ENCODE measurements at places on chromosomes 3 and 15.

DNA sequence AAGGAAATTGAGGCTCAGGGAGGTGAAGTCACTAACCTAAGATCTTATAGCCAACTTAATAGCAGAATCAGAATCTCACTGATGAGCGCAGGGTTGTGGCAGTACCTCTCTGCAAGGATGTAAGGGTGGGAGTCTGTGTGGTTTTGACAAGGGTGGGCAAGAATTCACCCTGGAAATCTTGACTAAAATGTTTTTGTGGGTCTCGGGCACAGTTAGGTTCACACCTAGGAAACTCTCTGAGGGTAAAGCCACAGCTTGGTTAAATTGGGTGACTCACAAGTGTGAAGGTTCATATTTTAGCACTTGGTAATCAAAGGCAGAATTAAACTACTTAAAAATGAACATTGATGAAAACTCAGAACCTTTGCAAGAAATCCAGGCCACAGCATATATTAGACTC, 178.2 kb upstream of the EOMES start:
- peak; percentile 24 for DNase-seq

DNA sequence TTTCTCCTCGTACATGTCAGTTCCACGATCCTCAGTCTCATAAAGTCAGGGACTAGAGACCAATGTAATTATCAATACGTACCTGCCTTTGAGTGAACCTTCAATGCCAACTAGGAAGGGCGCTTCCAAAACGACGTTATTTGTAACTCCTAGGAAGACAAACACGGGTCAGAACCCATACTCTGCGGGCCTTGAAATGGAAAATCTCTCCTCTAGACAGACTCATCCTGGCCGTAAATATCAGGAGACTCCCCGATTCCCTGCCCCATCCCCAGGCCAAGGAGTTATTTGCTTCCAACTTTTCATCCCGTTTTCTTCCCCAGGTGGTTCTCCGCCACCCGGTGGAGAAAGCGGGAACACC, 578 bp downstream of the OIP5 start:
- no peak for DNase-seq

- no peak for DNase-seq
These were observed 117.7 kb downstream of the ALDH1A2 start for GRCh38 chr15:57947781-57948180.

DNA sequence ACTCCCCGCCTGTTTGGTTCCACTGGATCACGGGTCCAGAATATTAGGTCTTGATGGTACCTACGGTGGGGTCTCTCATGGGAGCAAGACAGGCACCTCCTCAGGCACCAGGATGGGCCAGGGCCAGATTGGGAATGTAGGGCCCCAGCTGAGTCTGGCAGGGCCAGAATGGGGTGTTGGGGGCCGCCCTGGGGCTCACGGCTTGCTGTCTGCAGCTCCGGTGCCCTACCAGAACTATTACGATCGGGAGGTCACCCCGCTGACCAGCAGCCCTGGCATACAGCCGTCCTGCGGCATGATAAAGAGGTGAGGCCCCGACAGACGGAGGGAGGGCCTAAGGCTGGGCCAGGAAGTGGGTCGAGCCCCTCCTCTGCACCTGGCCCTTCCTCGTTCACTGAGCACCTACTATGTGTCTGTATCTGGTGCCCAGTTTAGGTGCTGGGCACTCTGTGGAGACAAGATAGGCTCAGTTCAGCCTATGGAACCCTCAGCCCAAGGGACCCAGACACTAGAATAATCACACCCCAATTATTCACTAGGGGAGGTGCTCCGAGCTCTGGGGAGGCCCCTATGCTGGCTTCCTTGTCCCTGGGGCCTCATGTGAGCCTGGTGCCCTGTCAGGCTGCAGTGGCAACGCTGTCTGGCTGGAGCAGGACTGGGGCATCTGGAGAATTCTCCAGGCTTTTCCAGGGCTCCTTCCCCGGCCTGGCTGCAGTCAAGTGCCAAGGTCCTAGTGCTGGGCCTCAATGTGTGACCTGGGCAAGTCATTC, 37.9 kb downstream of the PSTPIP1 start:
- DNase-seq: no peak

DNA sequence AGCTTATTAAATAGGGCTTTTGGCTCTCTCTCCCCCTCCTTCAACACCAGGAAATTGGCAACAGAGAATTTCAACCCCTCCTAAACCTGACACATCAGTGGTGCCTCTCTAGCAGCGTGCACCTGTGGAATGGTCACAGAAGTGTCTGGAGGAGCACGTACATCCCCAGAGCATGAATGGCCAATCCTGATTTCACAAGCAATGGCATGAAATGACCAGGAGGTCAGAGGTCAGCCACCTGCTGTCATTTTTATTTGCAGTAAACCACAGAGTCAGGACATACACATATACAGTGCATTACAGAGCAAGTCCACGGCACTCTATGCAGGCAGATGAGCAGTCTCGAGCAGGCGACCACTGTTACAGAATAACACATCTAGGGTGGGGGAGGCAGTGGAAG, 25.1 kb upstream of the ETV5 start:
- DNase-seq: no peak

GRCh38 chr3:60746695-60747416, 504.4 kb downstream of the FHIT start:
- DNase-seq: no peak

DNA sequence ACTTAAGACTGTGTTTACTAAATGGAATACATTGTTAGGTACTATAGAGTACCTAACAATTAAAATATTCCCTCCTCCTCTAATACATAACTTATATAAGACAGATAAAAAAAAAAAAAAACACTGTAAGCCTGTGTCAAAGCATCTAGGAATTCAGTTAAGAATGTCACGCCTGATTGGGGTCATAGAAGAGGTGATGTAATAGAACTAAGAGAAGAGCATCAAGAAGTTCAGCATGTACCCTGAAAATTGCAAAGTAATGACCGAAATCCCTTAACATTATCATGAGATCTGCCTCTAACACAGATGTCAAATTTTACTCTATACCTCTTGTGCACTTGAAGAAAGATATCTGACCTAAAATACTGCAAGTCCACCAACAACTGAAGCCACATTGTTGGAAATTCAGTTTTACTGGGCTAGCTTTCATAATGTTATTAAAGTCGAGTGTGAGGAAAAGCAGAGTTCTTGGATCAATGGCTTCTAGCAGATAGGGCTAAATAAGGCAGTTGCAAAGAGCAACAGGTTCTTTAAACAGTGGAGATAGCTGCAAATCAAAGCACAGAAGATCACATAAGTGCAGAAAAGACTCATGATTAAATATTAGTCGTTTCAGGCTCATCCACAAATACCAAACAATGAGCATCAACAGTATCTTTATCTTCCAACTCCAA, 75.0 kb downstream of the TBL1XR1 start:
- DNase-seq: no peak

DNA sequence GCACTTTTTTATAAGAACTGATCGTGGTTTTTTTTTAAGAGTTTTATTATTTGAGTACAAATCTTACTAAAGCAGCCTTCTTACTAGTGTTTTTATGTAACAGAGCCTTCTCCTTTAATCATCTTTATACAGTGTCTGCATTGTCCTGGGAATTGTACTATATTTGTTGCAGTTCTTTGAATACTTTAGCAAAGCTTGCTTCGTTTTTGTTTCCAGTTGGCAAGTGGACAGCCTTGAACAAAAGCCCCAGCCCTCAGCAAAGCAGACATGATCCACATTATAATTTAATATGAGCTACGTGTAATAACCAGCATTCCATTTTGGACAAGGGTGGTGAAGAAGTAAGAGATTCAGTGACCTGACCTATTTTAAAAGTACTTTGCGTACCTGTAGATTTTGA, 112.2 kb upstream of the FLNB start:
- DNase-seq: no peak

- DNase-seq: no peak
These were observed 114.8 kb downstream of the WDR76 start for GRCh38 chr15:43941555-43941954.

DNA sequence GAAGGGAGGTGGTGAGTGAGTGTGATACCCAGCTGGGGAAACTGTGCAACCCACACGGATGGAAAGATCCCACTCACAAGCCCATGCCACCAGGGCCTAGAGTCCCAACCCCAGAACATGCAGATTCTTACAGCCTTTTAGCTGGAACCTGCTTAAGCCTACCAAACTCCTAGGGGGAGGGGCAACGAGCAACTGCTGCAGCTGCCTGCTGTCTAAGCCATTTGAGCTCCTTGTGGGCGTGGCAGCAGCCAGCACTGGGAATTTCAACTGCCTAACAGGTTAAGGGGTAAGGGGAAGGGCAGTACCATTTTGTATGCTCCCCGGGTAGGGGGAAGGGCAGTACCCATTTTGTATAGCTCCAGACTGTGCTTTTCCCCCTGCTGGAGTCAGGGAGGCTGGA, 673.2 kb upstream of the BCHE start:
- no peak for DNase-seq

GRCh38 chr3:194562986-194563385, 70.2 kb downstream of the TMEM44 start:
- DNase-seq: no peak

GRCh38 chr3:182486463-182486862, 306.8 kb upstream of the ATP11B start:
- DNase-seq: no peak

GRCh38 chr3:157919319-157919887, 186.8 kb downstream of the SHOX2 start:
- DNase-seq: no peak

GRCh38 chr3:139472380-139473010, 3.8 kb downstream of the RBP2 start:
- DNase-seq: no peak

GRCh38 chr3:115999613-116000012, 376.3 kb downstream of the GAP43 start:
- DNase-seq: no peak

- DNase-seq: no peak
These were observed 89.2 kb downstream of the CORO2B start for GRCh38 chr15:68667800-68668625.

DNA sequence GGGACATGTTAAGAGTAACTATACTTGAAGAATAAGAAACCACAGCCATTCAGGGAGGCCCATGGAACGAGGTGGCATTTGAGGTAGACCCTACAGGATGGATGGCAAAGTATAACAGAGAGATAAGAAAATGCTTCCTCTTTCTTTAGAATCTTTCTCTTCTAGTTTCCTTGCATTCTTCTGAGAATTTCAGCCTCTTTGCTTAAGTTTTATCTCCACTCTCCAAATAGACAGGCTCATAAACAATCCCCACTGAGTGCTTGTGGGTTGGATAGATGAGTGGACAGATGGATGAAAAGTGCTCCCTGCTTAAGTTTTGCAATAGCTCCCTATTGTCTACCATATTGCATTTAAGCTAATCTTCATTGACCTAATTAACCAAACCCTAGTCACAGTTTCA, 103.7 kb downstream of the MEX3B start:
- DNase-seq: no peak

DNA sequence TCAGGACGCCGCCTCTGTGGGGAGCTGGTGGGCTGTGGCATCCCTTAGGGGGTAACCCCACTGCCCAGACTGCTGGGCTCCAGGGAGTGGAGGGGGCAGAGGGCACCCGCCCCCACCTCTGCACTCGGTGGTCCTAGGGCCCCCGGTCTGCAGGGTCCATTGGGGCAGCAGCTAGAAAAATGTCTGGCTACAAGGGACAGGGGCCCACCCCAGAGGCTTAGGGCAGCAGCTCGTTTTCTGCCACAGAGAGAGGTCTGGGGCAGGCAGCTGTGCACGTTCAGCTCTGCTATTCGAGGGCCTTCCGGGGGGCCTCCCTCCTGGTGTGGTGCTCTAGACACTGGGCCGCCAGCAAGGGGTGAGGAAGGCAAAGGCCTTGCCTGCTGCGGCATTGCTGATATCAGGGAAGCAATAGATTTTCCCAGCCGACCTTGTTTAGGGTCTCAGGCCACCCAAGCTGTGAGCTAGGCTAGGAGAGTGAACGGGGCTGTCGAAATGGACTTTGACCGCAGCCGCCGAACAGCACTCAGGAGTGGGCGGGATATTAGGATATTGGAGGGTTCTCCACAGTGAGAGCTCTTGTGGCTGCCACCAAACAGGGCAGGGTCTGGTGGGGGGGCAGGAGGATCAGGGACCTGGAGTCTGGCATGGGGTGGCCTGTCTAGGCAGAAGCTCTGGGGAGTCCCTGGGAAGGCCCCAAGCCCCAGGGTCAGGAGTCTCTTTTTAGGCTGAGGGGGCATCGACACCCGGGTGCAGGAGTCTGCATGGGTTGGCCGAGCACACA, 61.4 kb upstream of the KLF13 start:
- no peak for DNase-seq

DNA sequence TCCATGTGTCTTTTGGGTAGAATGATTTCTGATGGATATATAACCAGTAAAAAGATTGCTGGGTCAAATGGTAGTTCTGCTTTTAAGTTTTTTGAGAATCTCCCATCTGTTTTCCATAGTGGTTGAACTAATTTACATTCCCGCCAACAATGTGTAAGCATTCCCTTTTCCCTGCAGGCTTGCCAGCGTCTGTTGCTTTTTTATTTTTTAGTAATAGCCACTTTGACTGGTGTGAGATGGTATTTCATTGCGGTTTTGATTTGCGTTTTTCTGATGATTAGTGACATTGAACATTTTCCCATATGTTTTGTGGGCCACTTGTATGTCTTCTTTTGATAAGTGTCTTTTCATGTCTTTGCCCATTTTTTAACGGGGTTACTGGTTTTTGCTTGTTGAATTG, 36.3 kb upstream of the MB21D2 start:
- no peak for DNase-seq

GRCh38 chr3:178318941-178319816, 217.1 kb upstream of the KCNMB2 start:
- DNase-seq: no peak

GRCh38 chr15:31331389-31331788, 4.8 kb downstream of the KLF13 start:
- DNase-seq: no peak

- DNase-seq: no peak
These were observed 163.7 kb downstream of the PLD1 start for GRCh38 chr3:171646357-171647133.

DNA sequence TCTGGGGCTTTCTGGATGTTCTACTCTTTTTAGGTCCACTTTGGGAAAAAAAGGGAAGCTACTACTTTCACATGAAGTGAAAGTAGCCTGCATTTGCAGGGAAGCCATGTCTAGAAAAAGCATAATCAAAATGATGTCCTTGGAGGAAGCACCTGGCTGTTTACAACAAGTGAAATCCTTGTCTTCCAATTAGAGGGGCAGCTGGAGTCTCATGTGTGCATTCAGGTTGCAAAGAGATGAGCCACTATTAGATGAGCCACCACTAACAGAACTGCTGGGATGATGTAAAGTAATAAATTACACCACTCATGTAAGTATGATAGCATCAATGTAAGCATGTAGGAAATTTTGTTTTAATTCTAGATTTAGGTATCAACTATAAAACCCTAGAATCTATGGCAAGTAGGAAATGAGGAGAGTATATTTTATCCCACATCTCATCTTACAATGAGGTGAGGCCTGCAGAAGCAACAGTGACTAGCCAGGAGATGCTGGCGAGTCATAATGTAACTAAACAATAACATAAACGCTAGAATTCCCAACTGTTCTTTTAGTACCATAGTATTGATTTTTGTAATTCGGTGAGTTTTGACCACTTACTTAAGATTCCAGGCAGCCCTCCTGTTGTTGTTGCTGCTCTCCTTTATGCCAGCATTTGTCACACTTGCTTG, 75.9 kb downstream of the TMEM108 start:
- DNase-seq: no peak

- no peak for DNase-seq
These were observed 188.4 kb downstream of the RAP2B start for GRCh38 chr3:153350420-153350819.

- no peak for DNase-seq
These were observed 11.4 kb upstream of the HTR3E start for GRCh38 chr3:184085389-184085852.

- no peak for DNase-seq
These were observed 309.8 kb downstream of the GBE1 start for GRCh38 chr3:81451611-81452010.
